ENCODE measurements at places on chromosomes 6 and 20. TPM values are rescaled to one million over a fixed set of nuclear protein-coding genes. Genes with fewer than 3 reads are reported as not detected.

BRPF3 gene
- 11.3 TPM for total RNA-seq

DYNLT2 gene
- total RNA-seq, result 1.6 TPM

HDGFL1 gene
- total RNA-seq, result not detected

SDC4 gene
- total RNA-seq, result 95.3 TPM

SERAC1 gene
- total RNA-seq, result 4.0 TPM

MYB gene
- total RNA-seq, result 0.60 TPM

NKX2-2 gene
- total RNA-seq, result 0.41 TPM

TNFRSF21 gene
- 37.5 TPM for total RNA-seq

FUT9 gene
- total RNA-seq, result 0.79 TPM

TRIM40 gene
- not detected for total RNA-seq

FKBP1C gene
- total RNA-seq, result 0.11 TPM

ADGRF5 gene
- total RNA-seq, result 0.05 TPM

MYH7B gene
- total RNA-seq, result 0.04 TPM

APOM gene
- total RNA-seq, result 0.19 TPM

KCNS1 gene
- not detected for total RNA-seq

MRPL2 gene
- 31.2 TPM for total RNA-seq

SYTL3 gene
- total RNA-seq, result 0.29 TPM

GABRR1 gene
- not detected for total RNA-seq

CST2 gene
- not detected for total RNA-seq

CST1 gene
- not detected for total RNA-seq

NOL4L gene
- total RNA-seq, result 8.7 TPM

AMD1 gene
- 72.4 TPM for total RNA-seq

UNC93A gene
- not detected for total RNA-seq

FOXC1 gene
- total RNA-seq, result 10.4 TPM

ZHX3 gene
- total RNA-seq, result 24.7 TPM
